Activated naive CD8-positive, alpha-beta T cell treated with anti-CD3 and anti-CD28 coated beads, Interleukin-2, amount 10 ng/mL, durations not matched to agents 7 days and 5 days (primary cell): ENCODE measurements at places on chromosomes 11 and 22. TPM values are rescaled to one million over a fixed set of nuclear protein-coding genes. Genes with fewer than 3 reads are reported as not detected.

TRIM22 gene
- 369 TPM for total RNA-seq

DNA sequence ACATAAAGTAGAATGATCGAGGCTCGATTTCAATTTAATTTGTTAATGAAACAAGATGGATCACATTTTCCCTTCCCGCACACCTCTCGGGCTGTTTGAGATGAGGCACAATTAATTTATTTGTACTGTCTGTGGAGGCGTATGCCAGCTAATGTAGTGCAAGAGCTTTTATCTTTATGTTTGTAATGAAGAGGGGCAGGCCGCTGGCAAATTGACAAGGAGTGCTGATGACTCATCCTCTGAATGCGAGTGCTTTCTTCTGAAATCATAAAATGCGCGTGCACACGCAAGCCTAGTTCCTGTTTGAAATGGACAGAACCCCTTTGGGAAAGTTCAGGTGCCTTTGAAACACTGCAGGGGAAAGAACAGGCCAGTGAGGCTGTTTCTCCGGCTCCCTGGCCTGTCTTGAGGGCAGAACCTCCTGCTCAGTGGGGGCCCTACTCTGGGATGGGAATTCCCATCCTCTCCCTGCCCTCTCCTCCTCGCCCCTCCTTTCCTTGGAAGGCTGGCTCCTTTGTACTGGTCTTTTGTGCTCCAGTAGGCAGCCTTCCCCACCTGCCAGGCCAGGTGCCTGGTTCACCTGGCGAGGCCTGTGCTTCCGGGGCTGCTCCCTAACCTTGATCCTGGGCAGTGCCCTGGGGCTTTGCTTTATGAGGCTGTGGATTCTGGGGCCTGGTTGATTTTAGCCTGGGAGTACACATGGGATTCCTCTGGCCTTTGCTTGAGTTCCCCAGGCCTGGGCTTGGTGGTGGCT lies 50.3 kb downstream of the TEAD1 start:
- H3K4me1 ChIP-seq: peaks cover 5% of the 10 kb centered on the region
- H3K27ac ChIP-seq: no peak overlapping the region
- H3K27me3 ChIP-seq: peaks cover 58% of the 10 kb centered on the region
- no peak for DNase-seq

POU2AF2 gene
- total RNA-seq: not detected

DNA sequence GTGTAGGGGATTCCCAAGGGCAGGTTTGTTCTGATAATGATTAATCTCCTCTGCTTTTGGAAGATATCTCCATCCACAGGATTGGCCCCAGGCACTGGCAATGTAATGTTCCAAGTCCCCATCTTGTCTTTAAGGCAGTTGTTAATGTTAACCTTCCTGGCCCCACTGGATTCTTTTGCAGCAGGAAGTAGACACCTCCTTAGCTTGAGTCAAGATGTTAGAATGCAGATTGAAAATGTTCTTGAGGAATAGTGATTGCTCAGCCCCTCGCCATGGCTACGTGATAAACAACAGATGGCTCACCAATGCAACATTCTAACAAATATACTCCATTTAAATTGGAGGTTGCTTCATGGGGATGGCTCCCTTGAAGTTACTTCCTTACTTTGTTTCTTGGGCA lies 7.3 kb downstream of the HEPHL1 start:
- H3K27ac ChIP-seq: no peak overlapping the region
- no peaks in the 10 kb centered on the region for H3K27me3 ChIP-seq
- DNase-seq: no peak
- no peaks in the 10 kb centered on the region for H3K36me3 ChIP-seq
- no peak overlapping the region for H3K4me3 ChIP-seq

PTGDR2 gene
- 2.5 TPM for total RNA-seq

DNA sequence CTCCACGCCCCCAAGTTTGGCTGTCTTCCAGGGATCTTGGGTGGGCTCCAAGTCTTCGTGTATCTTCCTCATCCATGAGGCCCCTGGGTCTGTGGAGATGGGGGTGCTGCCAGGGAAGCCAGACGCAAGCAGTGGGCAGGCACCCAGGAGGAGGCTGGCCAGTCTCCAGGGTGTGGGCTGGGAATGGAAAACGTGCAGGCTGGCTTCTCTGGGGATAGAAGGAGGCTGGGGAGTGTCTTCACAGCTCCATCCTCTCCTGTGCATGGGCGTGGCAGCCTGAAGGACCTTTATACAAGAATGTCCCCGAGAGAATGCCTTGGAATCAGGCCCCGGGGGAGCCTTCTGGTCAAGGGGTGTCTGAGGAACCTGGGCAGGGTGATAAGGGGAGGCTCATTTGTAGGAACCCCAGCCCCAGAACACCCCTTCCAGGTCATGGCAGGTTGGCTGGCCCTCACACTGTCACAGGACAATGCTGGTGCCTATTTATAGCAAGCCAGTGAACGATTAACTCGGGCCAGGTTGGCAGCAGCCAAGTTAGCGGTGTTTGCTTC lies 14.0 kb downstream of the SGSM1 start:
- no peaks in the 10 kb centered on the region for H3K4me1 ChIP-seq
- H3K27ac ChIP-seq: no peak overlapping the region
- H3K36me3 ChIP-seq: peaks cover 3% of the 10 kb centered on the region
- H3K4me3 ChIP-seq: no peak overlapping the region
- peaks cover 2% of the 10 kb centered on the region for H3K27me3 ChIP-seq

PTPN5 gene
- total RNA-seq: not detected

MYEOV gene
- total RNA-seq: not detected

OR8G5 gene
- total RNA-seq: not detected

DNA sequence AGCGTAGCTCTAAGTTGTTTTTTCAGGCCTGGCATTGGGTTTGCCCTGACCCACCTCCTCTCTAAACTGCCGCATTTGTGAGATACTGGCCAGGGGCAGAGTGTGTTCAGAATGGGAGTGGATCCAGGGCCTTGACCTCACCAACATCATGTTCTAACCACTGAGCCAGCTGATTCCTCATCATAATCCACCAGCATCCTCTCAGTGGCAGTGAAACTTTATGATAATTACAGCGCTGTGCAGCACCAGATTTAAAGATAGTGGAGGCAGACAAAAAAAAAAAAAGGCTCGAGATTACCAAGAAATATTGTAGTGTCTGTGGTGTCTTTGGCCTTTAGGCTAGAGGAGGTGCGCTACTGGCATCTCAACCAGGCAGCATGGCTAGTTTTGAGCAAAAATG lies 53.0 kb downstream of the KREMEN1 start:
- peaks cover 24% of the 10 kb centered on the region for H3K4me1 ChIP-seq
- H3K4me3 ChIP-seq: no peak overlapping the region
- no peak overlapping the region for H3K27ac ChIP-seq
- peaks cover 6% of the 10 kb centered on the region for H3K27me3 ChIP-seq
- DNase-seq: no peak
- no peaks in the 10 kb centered on the region for H3K36me3 ChIP-seq

GRCh38 chr11:65633390-65634108 lies 4.4 kb upstream of the SIPA1 start:
- H3K4me1 ChIP-seq: peaks cover 16% of the 10 kb centered on the region
- H3K36me3 ChIP-seq: peaks cover 9% of the 10 kb centered on the region
- DNase-seq: no peak
- H3K27me3 ChIP-seq: no peaks in the 10 kb centered on the region
- peak overlapping the region; percentile 73 for H3K27ac ChIP-seq
- peak overlapping the region; percentile 10 for H3K4me3 ChIP-seq

DNA sequence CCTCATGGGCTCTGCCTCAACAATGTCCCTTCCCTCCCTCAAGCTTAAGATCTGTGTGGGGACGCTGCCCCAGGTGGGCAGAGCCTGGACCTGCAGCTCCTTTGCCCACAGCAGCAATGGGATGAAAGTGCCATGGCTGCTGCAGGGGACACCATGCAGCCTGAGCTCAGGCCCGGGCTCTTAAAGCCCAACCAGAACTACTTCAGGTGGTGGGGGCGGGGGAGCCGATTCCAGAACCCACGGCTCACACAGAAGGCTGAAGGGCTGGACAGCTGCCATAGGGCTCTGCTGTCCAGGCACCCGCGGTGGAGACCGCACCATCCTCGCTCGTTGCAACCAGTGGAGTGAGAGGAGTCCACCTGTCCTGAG lies 12.5 kb downstream of the CHID1 start:
- H3K27ac ChIP-seq: no peak overlapping the region
- H3K4me3 ChIP-seq: no peak overlapping the region
- H3K27me3 ChIP-seq: no peaks in the 10 kb centered on the region
- no peak for DNase-seq
- H3K36me3 ChIP-seq: peaks cover 6% of the 10 kb centered on the region

DNA sequence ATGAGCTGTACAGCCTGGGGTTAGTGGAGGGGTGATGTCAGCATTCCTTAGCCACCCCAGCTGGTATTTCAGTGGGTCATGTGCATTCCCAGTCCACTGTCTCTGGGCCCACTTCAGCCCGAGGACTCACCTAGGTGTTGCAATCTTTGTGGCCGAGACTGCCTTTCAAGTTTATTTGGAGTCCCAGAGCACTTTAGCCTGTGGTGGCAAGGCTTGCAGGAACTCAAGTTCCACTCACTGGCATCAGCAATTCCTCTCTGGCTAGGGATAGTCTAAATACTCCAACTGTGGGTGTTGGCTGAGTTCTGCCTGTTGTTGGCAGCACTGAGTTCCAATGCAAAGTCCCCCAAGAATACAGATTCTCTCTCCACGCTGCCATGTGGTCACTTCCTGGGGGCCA lies 191.6 kb upstream of the PGR start:
- no peak for DNase-seq
- no peak overlapping the region for H3K4me3 ChIP-seq
- H3K27me3 ChIP-seq: no peaks in the 10 kb centered on the region
- H3K27ac ChIP-seq: no peak overlapping the region
- H3K4me1 ChIP-seq: no peaks in the 10 kb centered on the region

DNA sequence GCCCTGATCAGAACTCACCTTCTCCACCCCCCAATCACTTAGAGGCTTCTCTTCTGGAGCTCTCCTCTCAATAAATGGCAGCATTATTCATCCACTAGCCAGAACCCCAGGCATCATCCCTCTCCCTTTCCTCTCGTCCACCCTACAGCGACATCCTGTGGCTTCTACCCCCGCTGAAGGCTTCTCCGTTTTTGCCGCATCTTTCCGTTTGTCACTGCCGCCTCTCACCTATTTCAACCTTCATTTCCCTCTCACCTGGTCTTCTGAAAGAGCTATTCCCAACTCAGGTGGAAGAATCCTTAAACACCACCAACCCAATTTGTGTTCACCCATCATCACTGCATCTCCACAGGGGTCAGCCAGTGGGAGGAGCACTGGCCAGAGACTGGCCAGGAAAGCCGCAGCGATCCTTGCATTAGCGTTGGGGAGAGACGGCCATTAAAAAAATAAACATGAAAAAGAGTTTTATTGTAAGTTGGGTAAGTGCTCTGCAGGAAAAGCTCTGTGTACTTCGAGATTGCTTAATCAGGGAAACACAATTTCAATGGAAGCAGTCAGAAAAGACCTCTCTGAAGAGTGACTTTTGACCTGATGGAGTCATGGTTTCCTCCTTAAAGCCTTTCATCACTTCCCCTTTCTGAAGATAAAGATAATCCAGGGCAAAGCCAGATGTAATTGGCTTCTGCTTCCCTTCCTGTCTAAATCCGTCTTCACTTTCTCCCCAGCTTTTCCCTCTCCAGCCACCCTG lies 36.7 kb downstream of the SPATA19 start:
- H3K27ac ChIP-seq: no peak overlapping the region
- no peaks in the 10 kb centered on the region for H3K36me3 ChIP-seq
- H3K4me1 ChIP-seq: no peaks in the 10 kb centered on the region
- H3K4me3 ChIP-seq: no peak overlapping the region
- H3K27me3 ChIP-seq: peaks cover 8% of the 10 kb centered on the region
